ENCODE measurements at places on chromosomes 4 and X.

- DNase-seq, result no peak
Observed at GRCh38 chr4:148283665-148284064, 158.5 kb downstream of the NR3C2 start.

- no peak for DNase-seq
Observed at GRCh38 chrX:63350465-63350877, 661 bp downstream of the SPIN4 start.

DNA sequence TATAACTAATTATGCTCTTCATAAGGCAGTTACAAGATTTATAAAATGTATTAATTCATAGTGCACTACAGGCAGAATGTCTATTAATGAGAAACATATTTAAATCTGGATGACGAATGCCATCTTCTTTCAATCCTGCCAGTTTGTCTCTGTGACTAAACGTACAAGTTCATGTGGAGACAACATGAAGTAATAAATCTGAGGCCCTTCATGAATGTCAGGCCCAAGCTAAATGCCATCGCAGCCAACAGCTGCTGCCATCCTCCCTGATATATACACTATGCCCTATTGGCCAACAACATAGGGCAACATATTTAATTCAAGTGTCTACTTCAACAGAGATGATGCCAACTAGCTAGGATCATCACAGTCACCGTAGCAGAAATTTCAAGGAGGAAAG, 43.7 kb downstream of the TSPAN5 start:
- DNase-seq, result no peak

GRCh38 chrX:45006002-45006800, 133.2 kb downstream of the KDM6A start:
- no peak for DNase-seq

DNA sequence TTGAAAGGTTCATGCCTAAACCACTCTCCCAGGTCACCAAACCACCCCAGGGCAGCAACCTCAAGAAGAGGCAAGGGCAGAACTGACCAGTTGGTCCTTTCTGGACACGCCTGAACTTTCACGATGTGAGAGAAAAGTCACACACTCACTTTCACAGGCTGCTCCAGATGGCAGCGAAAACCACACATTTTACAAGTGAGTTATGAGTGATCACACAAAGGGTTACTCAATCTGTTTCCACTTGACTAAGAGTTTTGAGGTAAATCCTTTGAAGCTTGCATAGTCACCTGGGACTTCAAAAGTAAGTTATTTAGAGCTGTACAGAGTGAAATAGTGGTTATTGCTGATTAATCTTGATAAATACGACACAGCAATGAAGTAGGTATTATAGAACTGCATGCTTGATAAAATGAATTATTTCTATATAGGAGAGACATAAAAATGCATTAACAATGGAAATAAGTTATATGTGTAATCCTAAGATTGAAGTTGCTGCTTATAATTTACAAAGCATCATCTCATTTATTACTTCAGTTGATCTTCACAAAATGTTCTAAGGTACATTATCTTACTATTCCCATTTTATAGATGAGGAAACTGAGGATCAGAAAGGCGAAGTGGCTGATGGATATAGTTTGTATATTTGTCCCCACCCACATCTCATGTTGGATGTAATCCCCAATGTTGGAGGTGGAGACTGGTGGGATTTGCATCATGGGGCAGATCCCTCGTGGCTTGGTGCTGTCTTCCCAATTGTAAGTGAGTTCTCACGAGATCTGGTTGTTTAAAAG, 103.0 kb upstream of the KLF3 start:
- DNase-seq, result no peak

GRCh38 chrX:83916525-83916924, 55.6 kb downstream of the CYLC1 start:
- no peak for DNase-seq

DNA sequence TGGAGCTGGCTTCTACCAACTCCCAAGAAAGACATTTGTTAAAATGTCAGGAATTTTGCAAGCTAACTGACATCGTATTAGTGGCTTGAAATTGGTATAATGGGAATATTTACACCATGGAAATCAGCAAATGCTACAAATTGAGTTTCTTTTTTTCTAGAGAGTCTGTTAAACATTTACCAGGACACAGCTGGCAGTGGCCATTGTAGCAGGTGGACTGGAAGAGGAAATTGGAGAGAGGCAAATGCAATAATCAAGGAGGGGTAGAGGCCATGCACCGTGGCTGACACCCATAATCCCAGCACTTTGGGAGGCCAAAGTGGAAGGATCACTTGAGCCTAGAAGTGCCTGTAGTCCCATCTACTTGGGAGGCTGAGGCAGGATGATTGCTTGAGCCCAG, 32.9 kb upstream of the TSR2 start:
- DNase-seq, result no peak

- DNase-seq, result no peak
Observed at GRCh38 chr4:109389369-109390114, 44.1 kb upstream of the SEC24B start.

DNA sequence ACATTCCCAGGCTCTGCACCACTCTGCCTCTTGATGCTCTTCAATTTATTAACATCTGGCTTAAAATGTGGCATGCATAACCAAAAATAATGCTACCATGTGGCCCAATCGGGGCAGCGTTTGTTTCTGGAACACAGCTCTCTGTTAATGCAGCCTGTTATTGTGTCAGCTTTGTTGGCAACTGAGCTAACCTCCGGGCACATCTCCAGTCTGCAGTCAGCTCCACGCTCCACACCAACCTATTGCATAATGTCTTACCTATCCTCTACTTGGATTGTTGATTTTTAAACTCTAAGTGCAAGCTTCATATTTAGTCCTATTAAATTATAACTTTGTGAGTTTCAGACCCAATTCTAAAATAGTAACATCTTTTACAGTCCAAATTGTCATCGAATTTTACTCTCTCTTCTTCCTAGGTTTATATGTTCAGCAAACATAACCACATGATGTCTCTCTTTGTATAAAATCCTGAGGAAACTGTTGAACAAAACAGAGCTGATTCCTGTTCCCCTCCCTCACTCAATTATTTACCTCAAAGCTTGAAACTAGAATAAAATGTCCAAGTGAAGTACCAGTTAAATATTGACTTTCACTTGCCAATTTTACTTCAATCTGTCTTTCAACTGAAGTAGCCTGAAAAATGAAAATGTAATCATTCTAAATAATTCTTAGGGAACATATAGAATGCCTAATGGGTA, 92.2 kb upstream of the RAPGEF2 start:
- DNase-seq, result no peak

GRCh38 chr4:125316401-125316790, 1.6 kb downstream of the FAT4 start:
- DNase-seq, result no peak

DNA sequence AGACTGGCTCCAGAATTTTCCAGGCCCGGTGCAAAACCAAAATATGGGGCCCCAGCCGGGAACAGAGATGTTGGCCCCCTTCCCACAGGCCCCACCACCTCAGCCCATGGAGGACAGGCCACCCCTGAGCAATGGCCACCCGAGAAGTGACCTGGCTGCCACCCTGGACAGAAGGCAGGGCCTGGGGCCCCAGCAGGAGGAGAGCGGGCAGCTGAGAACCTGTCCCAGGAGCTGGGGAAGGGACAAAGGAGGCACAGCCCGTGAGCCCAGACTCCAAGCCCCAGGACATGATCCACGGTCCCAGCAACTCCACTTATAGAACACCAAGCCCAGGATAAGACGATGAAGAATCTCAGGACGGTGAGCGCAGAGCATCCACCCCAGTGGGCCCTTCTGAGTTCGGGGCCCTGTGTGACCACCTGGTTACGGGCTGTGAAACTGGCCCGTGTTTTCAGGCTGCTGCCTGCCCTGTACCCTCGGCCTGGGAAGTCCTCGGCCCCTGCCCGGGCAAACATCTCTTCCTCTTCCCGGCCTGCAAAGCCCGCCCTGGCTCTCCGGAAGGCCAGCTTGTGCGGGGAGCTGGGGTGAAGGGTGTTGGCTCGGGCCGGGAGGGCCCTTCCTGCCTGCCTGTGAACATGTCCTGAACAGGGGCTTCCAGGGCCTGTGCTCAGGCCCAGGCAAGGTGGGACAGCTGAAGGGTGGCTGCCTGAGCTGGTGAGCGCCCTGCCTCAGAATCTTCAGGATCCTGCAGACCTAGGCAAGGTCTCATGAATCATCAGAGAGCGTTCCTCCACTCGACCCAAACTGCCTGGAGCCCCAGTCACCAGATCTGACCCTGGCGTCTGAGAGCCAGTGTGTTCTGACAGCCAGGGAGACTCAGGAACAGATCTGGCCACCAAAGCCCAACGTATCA, 47.0 kb upstream of the MAN2B2 start:
- DNase-seq, result no peak

- no peak for DNase-seq
Observed at GRCh38 chr4:17807446-17807845, 3.1 kb downstream of the DCAF16 start.

DNA sequence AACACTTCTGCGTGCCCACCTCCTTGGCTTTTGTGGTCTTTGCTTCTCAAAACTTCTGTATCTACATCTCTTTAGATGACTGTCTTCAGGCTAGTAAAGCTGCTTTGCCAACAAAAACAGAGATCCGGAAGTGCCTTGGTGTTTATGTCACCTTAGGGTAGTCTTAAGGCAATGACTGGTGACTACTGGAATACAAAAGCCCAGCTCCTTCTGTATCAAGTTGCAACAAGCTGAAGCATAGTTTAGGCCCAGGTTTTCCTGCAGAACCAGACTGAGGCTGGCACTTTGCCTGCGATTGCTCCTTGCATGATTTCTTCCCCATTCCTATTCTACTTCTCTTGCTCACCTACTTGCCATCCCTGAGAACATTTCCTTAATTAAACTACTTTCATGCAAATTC, 333.8 kb downstream of the DMD start:
- DNase-seq, result no peak

DNA sequence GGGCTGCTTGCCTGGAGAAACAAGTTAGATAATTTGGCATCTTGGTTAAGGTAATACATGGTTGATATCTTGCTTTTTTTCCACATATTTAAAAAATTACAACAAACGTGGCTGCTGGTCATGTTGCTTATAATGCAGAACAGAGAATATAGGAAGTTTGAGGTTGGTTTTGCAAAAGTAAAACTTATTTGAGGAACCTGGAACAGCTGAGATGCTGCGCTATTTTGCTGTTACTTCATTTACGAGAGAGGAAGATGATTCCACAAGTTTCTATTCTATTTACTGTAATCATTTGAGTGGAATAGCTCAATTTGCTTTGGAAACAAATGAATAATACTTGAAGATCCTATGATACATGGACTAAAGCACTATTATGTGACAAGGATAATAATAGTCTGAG, 118.9 kb downstream of the TMA16 start:
- DNase-seq, result no peak

GRCh38 chr4:156536661-156537060, 434.9 kb downstream of the PDGFC start:
- no peak for DNase-seq

DNA sequence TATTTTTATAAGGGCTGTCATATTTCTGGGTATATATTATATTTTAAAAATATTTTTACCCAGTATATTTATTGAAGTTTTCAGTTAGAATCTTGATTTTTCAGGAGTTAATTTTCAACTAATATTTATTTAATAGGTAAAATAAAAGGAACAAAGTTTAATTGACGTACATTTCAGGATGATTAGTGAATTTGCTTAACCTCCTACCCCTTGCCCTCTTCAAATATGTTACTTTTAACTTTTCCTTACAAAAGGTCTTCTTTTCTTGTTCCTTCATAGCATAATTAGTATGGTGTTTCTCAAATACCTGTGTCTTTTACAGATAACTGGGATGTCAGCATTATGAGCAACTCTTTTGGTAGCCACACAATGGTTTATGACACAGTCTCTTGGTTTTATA, 24.8 kb upstream of the MSMO1 start:
- DNase-seq, result no peak

DNA sequence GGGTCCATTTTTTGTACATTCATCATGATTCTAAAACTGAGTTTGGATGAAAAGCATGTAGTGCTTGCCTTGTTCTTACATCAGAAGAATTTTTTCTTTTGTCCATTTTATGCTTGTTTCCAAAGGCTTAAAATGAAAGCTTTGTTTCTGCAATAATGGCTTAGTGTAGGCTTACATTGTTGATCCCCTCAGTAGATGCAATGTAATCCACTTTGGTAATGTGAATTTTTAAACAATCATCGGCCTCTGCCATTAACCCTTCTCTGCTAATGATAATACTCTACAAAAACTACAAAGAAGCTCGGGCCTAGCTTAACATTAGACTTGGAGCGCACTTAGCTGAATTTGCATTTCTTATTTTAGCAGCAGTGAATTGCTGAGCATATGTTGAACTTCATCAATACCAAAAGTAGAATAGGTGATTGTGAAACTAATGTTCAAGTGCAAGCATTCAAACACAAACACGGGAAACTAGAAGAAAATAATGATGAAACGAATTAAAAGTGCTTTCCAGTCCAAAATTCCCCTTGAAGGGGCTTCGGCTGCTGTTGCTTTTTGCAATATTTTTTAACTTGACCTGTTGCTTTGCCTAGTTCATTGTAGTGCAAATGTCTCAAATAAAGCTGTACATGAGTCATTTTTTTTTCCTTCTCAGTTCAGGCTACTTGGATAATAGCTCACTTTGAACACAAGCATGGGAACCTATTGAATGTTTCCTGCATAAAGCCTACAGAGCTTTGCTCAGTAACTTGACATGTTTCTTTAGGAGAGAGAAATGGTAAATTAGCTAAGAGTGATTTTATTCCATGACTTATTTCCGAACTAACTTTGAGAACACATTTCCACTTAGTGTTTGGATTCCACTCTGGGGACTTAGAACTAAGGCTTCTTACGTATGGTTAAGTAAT, 66.5 kb downstream of the SLIT2 start:
- no peak for DNase-seq

GRCh38 chrX:10931976-10932375, 179.2 kb upstream of the HCCS start:
- DNase-seq, result no peak

DNA sequence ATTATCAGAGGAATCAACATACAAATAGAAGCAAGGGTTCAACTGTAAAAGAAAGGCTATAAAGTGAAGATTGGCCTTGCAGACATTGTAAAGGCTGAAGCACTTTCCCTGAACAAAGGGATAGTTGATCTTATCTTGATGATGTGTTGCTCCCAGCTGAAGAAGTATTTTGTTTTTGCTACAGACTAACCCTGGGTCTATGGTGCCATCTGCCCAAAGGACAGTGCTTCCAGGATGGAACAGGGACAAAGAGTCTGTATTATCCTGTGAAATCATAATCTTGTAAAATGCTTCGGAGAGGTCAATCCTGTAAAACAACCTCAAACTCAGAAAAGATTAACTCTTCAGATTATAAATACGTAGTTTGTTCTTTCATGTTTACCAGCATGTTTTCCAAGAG, 251.7 kb upstream of the ANKRD50 start:
- no peak for DNase-seq

DNA sequence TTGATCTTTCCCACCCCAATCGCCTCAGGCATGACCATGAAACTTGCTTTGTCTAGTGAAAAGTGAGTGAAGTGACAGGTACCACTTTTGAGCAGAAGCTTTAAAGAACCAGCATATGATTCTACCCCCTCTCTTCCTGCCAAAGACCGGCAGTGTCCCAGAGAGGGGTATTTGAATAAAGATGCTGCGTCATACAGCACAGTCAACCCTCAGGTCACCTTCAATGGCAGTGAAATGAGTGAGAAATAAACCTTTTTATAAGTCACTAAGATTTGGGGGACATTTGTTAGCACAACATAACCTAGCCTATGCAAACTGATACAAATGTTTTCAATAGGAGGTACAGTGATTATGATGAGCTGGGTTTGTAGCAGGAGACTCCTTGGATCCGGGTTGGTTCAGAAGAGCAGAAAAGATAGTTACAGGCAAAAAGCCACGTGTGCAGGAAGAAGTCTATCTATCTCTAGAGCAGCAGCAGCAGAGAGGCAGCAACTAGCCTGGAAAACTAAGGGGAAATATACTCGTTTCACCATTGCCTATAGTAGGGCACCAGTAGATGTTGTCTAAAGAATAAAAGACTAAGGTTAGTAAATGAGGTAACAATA, 30.3 kb upstream of the SPRY1 start:
- DNase-seq, result no peak
